ENCODE measurements at places on chromosomes 6 and 20.

DNA sequence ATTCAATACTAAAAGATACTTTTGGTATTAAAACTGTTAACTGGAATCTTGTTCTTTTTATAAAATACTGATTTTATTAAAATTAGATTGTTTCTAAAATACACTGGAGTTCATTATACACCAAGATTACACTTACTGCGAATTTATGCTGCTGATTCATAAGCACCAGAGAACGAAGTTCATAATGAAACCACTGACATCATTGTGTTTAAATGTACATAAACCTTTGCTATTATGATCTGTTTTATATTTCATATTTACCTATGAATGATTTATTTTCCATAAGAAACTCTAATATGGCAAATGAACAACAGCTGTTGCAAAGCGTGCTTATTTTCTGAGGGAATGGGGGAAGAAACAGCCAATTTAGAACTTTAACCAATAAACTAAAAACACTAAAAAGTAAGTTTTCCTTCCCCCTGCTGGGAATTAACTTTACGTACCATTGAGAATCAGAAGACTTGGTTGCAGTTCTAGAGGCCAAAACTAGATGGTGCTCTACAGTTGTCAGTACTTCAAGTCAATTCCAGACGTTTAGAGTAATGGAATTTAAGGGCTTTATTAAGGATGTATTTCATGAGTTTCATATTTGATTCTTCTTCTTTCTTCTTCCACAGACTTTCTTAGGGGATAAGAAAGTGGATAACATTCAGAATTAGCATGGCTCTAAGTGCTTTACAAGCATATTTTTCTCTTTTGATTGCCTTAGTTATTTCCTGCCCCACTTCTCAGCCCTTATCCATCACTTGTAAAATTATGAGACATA lies 30.8 kb upstream of the COL19A1 start:
- DNase-seq = peak; percentile 62

GRCh38 chr20:49603209-49603627 lies 35.3 kb upstream of the PTGIS start:
- no peak for DNase-seq

GRCh38 chr6:149899926-149900619 lies 2.2 kb upstream of the RAET1E start:
- no peak for DNase-seq

DNA sequence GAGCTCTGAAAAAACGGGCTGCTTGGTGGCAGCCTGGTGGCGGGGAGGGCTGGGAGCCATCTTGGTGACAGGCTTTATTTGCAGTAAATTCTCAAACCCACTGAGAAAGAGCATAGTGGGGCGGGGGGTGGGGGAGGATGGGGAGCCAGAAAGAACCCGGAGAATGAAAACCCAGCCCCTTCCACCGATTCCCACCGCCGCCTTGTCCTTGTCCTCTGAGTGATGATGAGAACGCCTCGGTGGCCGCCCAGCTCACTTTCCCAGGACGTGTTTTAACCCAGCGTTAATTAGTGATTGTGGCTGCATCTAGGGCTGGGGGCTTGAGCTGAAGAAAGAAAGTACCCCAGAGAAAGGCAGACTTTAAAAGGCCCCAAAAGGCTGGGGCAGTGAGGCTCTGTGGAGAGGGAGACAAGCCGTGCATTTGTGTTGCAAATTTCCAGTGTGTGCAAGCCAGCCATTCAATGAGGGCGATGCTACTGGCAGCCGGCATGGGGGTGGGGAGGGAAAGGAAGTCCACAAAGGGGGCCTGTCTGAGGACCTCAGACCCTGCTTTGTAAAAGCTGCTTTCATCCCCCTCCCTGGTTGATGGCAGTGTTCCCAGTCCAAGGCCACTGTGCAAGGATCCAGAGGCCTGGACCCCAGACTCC lies 6.2 kb upstream of the GHRH start:
- DNase-seq = no peak

- DNase-seq = no peak
Observed at GRCh38 chr6:5044866-5045265, 40.3 kb upstream of the PPP1R3G start.

- DNase-seq = no peak
Observed at GRCh38 chr6:85461798-85462170, 11.9 kb downstream of the NT5E start.

GRCh38 chr6:5695260-5696245 lies 311.2 kb downstream of the NRN1 start:
- peak; percentile 80 for DNase-seq

DNA sequence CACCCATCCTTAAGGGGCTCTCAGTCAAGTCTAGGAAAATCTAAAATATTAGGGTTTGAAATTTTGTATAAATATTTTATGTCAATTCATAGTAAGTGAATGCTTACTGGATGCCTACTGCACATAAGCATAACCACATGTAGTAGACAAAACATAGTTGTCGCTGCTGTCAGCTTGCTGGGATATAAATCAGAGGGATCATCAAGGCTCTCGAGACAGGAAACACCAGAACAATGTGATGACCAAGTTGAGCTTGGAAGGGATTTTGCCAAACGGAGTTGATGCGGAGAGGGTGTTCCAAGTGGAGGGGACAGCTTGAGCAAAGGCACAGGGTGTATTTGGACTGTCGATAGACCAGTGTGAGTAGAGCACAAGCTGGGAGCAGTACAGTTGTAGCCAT lies 105.8 kb upstream of the SUPT3H start:
- DNase-seq = no peak

GRCh38 chr6:122151066-122151465 lies 248.4 kb upstream of the HSF2 start:
- DNase-seq = no peak

DNA sequence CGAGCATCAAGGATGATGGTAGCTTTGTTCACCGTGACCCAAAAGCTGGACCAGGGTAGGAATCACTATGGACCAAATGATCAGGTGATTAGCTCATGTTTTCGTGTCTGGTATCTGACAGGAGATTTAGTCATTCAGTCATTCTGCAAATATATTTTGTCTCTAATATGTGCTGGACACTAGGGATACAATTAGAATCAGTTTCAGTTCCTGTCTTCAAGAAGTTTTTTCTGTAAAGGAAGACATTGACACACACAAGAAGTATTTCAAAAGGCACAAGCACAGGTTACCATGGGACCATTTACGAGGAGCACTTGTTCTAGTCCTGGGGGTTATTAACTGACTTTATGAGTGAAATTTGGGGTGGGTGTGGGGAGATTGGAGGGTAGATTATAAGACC lies 244.9 kb downstream of the HIVEP2 start:
- peak; percentile 85 for DNase-seq

GRCh38 chr6:78505178-78505577 lies 362.2 kb upstream of the IRAK1BP1 start:
- no peak for DNase-seq

- DNase-seq = no peak
Observed at GRCh38 chr6:160201061-160201460, 57.6 kb downstream of the SLC22A2 start.

DNA sequence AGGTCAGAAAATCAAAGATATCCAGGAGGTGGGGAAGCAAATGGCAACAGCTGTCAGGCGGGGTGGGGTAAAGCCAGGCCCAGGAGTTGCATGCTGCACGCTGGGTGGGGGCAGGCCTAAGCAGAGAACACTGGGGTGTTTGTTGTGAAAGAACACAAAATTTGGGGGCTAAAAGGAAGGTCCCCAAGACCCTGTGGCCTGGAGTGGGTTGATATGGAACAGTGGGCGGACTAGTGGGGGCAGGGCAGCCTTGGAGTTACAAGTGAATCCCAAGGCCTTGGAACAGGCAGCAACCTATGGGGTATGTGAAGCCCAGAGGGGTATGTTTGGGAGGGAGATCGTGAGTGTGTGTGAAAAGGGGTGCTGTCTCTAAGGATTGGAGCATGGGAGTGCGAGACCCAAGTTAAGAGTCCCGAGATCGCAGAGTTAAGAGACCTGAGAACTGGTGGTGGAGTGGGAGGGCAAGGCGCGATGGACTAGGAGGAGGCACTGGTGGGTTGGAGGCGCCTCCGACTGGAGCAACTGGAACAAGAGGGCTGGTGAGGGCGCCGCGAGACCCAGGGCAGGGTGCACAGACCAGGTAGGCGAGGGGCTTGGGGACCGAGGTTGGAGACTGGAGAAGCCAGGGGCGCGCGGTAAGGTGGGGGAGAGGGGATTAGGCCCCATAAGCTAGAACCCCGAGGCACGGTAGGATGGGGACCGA lies 658 bp downstream of the CUL7 start:
- no peak for DNase-seq

- no peak for DNase-seq
Observed at GRCh38 chr20:47682028-47682783, 103.1 kb downstream of the SULF2 start.

- peak; percentile 40 for DNase-seq
Observed at GRCh38 chr6:134938896-134939295, 11.0 kb downstream of the ALDH8A1 start.

DNA sequence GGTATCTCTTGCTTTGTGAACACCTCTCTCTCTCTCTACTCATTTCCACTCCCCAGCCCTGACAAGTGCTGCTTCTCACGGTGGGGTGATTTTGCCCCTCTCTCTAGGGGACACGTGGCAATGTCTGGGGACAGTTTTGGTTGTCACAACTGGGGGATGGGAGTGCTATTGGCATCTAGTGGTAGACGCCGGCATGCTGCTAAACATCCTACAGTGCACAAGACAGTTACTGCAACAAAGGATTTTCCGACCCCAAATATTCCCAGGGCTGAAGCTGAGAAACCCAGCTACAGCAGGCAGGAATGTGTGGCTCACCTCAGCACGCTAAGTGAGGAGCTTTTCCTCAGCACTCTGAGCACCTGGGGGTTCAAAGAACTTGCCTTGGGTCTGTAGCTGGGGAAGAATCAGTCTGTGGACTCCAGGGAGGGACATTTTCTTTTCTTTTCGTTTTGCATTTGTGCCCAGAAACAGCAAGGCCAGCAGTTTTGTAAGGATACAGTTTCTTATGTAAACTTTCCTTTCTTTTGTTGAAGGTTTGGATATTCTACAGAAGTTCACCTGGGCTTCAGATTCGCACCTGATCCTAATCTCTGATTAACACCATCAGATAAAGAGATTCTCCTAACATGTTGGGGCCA lies 246.9 kb upstream of the ZFP64 start:
- DNase-seq = no peak

DNA sequence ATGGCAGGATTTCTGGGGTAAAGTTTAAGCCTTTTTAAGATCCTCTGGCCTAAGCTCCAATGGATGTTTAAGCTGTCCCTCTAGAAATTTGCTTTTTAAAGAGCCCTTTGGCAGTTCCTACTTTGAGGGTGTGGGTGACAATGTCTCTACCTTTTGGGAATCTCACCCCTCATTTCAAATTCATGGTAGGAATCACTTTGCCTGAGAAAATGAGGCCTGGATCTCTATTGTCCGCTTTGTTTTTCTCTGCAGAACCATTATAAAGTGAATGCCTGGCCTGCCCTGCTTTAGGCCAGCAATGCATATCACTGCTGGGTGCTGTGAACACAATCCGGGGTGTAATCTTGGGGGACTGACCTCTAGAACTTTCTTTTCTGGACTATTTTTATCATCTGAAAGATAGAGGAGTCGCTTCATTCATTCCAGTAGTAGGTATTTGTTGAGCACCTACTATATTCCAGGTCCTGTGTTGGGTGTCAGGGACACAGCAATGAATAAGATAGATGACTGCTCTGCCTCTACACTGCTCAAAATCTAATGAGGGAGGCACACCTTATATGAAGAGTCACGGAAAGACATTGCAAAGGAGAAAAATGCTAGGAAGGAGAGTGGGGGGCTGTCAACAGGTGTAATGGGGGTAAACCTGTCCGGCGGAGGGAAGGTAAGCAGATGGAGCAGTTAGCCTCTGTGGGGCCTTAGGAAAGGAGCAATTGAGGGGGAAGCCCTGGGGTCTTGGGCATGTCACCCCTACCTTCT lies 8.6 kb upstream of the COMMD7 start:
- no peak for DNase-seq

GRCh38 chr20:9736373-9736772 lies 102.5 kb downstream of the PAK5 start:
- DNase-seq = peak; percentile 12

- DNase-seq = no peak
Observed at GRCh38 chr6:130870179-130870880, 43.1 kb downstream of the SMLR1 start.

- no peak for DNase-seq
Observed at GRCh38 chr6:35605600-35605999, 83.1 kb downstream of the FKBP5 start.

- no peak for DNase-seq
Observed at GRCh38 chr6:12875051-12875450, 158.5 kb downstream of the PHACTR1 start.

GRCh38 chr6:112744827-112745226 lies 397.7 kb downstream of the RFPL4B start:
- DNase-seq = no peak

DNA sequence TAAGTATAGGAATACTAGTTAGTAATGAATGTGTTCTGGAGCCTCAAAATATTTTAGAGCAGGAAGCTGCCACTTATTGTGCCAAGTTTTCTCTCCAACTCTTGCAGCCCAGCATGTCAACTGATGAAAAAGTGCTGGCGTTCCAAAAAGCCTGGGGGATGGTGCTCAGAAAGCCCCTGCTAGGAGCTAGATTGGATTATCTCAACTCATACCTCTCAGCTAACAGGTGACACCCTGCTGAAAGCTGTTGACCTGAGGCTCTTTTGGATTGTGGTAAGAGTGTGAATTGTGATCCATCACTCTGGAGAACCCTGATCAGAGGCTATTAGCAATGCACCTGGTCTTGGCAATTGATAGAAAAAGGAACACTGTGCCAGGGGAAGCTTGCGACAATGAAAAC lies 580.4 kb downstream of the EYS start:
- DNase-seq = no peak

DNA sequence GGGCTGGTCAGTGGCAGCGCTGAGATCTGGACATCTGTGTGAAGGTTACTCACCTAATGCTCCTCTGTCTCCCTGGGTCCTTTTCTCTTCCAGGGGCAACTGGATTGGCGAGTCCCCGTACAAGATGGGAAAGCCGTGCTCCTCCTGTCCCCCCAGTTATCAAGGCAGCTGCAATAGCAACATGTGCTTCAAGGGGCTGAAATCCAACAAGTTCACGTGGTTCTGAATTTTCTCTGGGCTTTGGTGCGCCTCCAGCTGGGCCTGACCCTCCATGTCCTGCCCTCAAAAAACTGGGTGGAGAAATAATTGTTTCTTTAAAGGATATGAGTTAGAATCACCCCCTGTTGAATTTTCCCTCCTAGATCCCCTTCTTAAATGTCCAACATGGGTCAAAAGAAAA lies 4.9 kb upstream of the HNF4A start:
- no peak for DNase-seq

DNA sequence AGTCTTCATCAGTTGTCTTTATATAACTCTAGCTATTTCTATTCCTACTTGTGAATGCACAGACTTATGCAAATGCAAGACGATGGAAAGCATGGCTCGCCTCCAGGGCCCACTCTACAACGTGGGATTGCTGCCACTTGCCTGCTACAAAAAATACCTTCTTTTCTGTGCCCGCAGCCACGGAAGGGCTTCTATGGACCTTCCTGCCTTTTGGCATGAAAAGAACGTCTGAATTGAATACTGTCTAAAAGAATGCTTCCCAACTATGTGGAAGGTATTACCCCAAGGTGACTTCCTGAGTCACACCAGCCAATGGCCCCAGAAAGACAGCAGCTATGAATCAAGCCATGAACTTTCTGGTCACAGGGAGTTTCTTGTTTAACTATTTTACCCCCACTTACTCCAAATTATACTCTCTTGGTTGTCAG lies 261.2 kb downstream of the HIVEP2 start:
- no peak for DNase-seq

- DNase-seq = no peak
Observed at GRCh38 chr6:1630771-1631217, 21.1 kb downstream of the FOXC1 start.

GRCh38 chr6:37967651-37968050 lies 148.1 kb downstream of the ZFAND3 start:
- peak; percentile 41 for DNase-seq

- DNase-seq = no peak
Observed at GRCh38 chr6:160217073-160217472, 41.5 kb downstream of the SLC22A2 start.

GRCh38 chr6:35181933-35182612 lies 31.7 kb upstream of the SCUBE3 start:
- DNase-seq = peak; percentile 6

Measured in suppressor macrophage treated with lipopolysaccharide for 4 hours (primary cell).